ENCODE measurements at places on chromosomes 7 and 10.

- DNase-seq: peak; percentile 9
Observed at GRCh38 chr10:110109511-110109910, 97.9 kb upstream of the MXI1 start.

DNA sequence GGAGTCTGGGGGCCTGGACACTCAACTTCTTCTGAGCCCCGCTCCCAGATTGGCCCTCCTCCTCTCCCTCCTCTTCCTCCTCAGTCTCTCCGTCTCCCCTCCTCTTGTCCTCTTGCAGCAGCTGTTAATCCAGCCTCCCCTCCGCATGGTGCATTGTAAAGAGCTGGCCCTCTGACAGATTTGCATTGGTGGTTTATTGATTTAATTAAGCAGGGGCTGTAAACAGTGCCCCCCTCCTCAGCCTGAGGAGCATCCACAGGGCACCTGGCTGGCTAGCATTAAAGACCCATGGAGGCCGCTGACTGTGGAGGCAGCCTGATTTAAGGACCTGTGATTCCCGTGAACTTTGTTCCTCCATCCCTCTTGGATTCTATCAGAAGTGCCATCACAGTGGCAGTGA lies 28.9 kb upstream of the PCBD1 start:
- DNase-seq: no peak

DNA sequence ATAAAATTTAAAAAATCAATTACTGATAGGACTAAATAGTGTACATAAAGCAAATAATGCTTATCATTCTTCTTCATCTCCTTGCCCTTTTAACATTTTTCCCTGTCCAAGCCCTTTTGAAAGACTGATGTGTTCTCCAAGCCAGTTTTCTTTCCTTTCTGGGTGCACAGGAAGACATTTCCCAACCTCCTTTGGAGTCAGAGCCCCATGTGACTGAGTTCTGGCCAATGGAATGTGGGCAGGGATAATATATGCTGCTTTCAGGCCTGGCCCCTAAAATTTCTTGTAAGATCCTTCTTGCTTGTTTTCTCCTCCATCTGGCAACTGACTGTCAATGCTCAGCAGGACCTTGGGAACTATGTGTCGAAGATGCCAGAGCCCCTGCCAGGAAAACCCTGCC lies 197.5 kb downstream of the EMX2 start:
- no peak for DNase-seq

GRCh38 chr10:105971460-105971859 lies 1193.0 kb downstream of the SORCS1 start:
- no peak for DNase-seq

- peak; percentile 93 for DNase-seq
Observed at GRCh38 chr7:3998060-3998459, 684.0 kb upstream of the FOXK1 start.

- DNase-seq: peak; percentile 57
Observed at GRCh38 chr10:125027871-125028869, 86.2 kb downstream of the ZRANB1 start.

DNA sequence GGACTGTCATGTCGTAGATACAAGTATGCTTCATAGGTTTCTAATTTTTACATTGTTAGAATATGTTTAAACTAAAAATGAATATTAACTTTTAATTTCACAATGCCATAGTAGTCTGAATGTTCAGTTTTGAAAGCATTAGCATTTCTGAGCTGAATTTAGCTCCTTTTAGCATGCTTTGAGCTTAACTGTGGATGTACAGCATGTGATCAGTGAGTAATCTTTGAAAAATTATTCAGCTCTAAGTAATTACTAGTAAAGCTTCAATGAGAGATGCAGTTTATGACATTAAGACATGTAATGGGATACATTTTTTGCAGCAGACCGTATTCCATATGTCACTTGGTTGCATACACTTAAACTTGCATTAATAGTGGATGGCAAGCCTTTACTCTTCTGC lies 114.1 kb upstream of the WNT16 start:
- DNase-seq: no peak

DNA sequence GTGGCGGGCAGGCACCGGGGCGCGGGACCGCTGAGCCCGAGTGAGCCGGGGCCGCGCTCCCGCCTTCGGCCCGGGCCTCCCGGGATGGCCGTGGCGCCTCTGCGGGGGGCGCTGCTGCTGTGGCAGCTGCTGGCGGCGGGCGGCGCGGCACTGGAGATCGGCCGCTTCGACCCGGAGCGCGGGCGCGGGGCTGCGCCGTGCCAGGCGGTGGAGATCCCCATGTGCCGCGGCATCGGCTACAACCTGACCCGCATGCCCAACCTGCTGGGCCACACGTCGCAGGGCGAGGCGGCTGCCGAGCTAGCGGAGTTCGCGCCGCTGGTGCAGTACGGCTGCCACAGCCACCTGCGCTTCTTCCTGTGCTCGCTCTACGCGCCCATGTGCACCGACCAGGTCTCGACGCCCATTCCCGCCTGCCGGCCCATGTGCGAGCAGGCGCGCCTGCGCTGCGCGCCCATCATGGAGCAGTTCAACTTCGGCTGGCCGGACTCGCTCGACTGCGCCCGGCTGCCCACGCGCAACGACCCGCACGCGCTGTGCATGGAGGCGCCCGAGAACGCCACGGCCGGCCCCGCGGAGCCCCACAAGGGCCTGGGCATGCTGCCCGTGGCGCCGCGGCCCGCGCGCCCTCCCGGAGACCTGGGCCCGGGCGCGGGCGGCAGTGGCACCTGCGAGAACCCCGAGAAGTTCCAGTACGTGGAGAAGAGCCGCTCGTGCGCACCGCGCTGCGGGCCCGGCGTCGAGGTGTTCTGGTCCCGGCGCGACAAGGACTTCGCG lies 534 bp downstream of the FZD9 start:
- DNase-seq: no peak

DNA sequence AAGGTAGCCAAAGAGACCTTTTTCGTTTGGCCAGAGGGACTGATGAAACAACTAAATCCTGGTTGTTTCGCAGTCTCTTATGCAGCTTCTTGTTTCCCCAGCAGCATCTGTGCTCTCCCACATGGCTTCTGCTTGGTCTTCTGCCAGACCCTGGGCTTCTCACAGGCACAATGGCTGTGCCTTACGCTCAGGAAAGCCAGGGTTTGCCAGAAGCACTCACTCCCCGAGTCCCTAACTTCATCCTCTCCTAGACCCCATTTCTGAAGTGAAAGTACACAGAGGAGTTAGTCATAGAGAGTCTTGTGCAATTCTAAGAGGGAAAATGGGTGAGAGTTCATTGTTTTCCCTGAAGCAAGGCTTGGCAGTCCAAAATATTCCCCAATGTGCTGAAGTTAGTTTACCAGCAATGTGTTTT lies 121.7 kb downstream of the EVX1 start:
- DNase-seq: peak; percentile 38

DNA sequence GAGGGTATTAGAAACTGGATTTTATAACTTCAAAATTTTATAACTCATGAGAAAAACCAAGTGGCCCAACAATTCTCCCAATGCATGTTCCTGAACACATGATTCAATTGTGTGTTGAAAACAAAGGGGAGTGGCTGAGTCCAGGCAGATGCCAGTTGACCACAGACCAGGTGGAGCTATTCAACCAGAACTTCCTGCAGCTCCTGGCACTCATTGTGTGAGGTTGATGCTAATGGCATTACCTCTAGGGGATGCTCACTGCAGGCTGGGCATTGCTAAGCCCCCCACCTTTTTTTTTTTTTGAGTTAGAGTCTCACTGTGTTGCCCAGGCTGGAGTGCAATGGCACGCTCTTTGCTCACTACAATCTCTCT lies 20.3 kb downstream of the MYOF start:
- DNase-seq: no peak

GRCh38 chr10:27256299-27257189 lies 15.9 kb upstream of the ACBD5 start:
- DNase-seq: no peak

DNA sequence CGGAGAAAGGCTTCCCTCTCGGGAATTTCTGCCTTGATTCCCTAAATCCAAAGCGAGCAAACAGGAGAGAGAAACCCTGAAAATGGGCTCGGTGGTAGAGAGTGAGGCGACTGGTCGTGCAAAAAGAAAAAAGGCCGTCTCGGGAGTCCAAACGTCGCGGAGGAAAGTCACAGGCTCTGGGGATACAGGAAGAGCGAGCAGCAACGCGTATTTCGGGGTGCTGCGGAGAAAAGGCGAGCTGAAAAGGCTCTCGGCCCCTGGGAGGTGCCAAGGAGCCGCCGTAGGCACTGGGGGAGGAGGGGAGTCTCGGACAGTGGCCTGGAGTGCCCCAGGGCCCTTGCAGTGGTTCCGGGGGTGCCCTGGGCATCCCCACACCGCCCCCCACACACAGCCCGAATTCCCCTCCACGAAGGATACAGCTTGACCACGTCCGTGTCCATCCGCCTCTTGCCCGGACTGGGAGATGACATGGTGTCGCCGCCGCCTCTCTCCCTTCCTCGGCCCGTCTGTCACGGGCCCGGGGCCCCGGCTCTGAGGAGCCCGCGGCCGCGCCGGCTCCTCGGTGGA lies 591 bp downstream of the UBE2H start:
- DNase-seq: peak; percentile 57

- DNase-seq: peak; percentile 64
Observed at GRCh38 chr10:28991333-28992270, 297.3 kb upstream of the LYZL1 start.

DNA sequence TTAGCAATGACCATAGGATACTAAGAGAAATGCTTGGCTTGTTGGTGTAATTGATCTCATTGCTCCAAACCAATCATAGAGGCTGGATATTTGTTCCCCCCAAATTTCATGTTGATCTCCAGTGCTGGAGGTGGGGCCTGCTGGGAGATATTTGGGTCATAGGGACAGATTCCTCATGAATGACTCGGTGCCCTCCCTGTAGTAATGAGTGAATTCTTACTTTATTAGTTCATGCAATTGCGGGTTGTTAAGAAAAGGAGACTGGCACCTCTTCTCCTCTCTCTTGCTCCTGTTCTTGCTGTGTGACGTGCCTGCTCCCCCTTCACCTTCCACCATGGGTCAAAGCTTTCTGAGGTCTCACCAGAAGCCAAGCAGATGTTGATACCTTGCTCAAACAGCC lies 630.1 kb downstream of the CALN1 start:
- DNase-seq: no peak

DNA sequence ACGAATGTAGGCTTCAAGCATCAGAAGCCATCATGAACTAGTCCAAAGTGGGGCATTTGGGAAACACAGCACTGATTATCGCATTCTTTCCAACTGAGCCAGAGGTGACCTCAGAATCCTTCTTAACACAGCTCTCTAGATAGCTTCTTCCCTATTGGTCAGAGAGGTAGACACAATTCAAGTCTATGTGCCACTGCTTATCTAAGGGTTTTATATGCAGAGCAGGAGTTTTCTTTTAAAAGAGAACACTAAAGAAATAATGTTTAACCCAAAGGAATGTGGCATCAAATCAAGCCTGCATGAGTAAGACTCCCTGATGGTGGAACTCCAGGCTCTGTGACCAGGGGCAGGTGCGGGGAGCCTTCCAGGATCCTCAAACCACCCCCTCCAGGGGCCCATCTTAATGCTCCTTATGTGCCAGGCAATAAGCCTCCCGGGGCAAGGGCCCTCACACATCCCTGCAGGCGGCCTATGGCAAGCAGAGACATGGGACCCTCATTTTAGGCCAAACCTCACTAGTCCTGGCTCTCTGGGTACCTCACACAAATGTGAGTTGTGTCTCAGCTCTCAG lies 13.8 kb downstream of the HSPA12A start:
- DNase-seq: no peak

- no peak for DNase-seq
Observed at GRCh38 chr10:71087622-71088021, 124.7 kb upstream of the UNC5B start.

DNA sequence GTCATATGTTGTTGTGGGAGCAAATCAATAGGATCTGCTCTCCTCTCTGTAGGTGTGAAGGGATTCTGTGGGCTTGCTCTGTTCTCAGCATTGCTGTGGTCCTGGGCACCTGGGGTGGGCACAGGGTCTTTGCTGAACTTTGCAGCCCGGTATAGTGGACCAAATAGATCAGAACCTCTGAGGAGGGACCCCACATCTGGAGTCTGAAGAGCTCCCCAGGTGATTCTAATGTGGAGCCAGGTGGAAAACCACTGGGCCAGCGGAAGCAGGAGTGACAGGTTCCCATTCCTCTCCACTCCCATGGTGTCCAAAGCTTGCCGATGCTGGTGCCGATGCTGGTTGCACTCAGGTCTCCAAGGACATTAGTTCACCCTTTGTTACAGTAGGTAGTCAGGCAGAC lies 257.2 kb downstream of the GLRX3 start:
- no peak for DNase-seq

GRCh38 chr10:125050383-125050782 lies 108.5 kb downstream of the ZRANB1 start:
- no peak for DNase-seq

GRCh38 chr10:15642095-15642494 lies 77.6 kb downstream of the ITGA8 start:
- DNase-seq: no peak

DNA sequence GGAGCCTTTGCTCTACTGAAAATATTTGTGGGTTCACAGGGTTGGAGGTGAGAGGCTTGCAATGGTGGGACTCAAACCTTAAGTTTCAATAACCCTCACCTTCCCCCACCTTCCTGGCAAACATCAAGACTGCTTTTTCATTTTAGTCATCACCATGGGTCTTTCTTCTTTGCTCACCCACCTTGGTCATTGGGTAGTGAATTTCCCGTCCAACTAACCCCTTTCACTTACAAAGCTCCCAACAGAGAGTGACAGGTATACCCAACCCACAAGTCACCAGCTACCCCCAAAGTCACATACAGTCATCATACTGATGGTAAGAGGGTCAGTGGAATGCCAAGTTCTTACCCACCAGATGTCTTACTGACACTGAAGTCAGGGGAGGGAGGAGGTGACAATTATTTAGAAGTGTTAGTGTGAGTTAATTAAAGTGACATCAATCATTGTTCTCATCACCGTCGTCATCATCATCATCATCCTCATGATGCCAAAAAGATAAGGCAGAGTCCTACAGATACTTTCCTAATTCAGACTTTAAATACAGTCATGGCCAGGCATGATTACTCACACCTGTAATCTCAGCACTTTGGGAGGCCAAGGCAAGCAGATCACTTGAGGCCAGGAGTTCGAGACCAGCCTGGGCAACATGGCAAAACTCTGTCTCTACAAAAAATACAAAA lies 49.0 kb downstream of the PIK3AP1 start:
- DNase-seq: no peak

DNA sequence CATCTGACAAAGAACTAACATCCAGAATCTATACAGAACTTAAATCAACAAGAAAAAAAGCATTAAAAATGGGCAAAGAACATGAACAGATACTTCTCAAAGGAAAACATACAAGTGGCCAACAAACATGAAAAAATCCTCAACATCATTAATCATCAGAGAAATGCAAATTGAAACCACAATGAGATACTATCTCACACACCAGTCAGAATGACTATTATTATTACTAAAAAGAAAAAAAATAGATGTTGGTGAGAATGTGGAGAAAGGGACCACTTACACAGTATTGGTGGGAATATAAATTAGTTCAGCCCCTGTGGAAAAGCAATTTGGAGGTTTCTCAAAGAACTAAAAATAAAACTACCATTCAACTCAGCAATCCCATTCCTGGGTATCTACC lies 89.1 kb upstream of the ADO start:
- no peak for DNase-seq

- no peak for DNase-seq
Observed at GRCh38 chr10:15324611-15325010, 46.5 kb downstream of the FAM171A1 start.

GRCh38 chr7:70072220-70072619 lies 473.9 kb downstream of the AUTS2 start:
- peak; percentile 80 for DNase-seq

- peak; percentile 79 for DNase-seq
Observed at GRCh38 chr10:99976886-99977665, 32.7 kb downstream of the DNMBP start.

GRCh38 chr7:92794831-92795230 lies 41.5 kb downstream of the CDK6 start:
- no peak for DNase-seq

GRCh38 chr7:157276731-157277562 lies 59.9 kb upstream of the DNAJB6 start:
- DNase-seq: peak; percentile 51
